ENCODE measurements at places on chromosomes 7 and 10. TPM values are rescaled to one million over a fixed set of nuclear protein-coding genes. Genes with fewer than 3 reads are reported as not detected.

The ZNF25 gene
- polyA plus RNA-seq: 14.0 TPM

The HABP2 gene
- polyA plus RNA-seq: 0.40 TPM

The DUS4L gene
- polyA plus RNA-seq: 13.1 TPM

The OR9A2 gene
- polyA plus RNA-seq: not detected

The CABCOCO1 gene
- 3.4 TPM for polyA plus RNA-seq

- DNase-seq: no peak
These were observed 28.9 kb downstream of the ZNF25 start for GRCh38 chr10:37947526-37947925.

GRCh38 chr10:44829426-44829825 lies 81.7 kb upstream of the TMEM72 start:
- DNase-seq: no peak

DNA sequence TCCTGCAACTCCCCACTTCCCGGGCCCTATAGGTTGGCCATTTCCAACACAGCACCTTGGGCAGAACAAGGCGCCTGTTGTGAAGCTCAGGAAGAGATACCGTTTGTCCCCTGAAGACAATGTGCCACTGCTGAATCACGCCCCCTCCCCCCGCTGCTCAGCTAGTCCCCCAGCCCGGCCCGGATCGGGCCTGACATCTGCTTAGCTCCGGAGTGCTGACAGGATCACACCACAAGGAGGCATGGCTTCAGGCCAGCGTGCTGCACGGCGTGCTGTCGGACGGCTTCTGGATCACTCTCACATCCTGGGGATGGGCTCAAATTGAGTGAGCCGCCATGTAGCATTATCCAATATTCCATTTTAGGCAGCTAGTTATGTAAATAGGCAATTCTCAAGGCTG lies 62.1 kb upstream of the EFCAB10 start:
- no peak for DNase-seq

- peak; percentile 97 for DNase-seq
These were observed at the start of gene SKIDA1 for GRCh38 chr10:21525367-21526187. Gene SKIDA1, minus strand, starts transcription at chr10:21525682. Its CDS starts 7,860 bp downstream, at chr10:21517822.

DNA sequence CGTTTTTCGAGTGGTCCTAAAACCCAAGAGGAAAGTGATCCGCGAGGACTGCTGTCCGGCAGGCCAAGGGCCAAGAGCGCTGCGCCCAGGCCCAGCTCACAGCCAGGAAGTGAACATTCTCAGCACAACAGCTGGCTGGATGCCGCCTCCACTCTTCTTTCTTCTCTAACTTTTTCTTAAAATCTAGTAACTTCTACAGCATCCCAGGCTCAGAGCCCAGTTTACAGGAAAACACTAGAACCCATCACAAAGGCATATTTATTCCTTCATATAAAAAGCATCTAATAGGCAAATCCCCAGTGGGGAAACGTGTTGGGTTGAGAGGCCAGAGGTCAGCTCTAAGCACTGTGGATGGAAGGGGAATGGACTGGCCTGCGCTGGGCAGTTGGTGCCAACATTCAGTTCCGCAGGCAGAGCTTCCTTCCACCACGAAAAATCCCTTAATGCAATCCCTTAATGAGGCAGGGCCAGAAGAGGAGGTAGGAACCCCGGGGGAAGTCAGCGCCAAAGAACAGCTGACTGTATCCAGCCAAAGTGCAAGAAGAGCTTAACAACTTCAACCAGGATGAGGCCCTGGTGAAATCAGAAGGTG lies 74.8 kb downstream of the ZRANB1 start:
- DNase-seq: no peak

DNA sequence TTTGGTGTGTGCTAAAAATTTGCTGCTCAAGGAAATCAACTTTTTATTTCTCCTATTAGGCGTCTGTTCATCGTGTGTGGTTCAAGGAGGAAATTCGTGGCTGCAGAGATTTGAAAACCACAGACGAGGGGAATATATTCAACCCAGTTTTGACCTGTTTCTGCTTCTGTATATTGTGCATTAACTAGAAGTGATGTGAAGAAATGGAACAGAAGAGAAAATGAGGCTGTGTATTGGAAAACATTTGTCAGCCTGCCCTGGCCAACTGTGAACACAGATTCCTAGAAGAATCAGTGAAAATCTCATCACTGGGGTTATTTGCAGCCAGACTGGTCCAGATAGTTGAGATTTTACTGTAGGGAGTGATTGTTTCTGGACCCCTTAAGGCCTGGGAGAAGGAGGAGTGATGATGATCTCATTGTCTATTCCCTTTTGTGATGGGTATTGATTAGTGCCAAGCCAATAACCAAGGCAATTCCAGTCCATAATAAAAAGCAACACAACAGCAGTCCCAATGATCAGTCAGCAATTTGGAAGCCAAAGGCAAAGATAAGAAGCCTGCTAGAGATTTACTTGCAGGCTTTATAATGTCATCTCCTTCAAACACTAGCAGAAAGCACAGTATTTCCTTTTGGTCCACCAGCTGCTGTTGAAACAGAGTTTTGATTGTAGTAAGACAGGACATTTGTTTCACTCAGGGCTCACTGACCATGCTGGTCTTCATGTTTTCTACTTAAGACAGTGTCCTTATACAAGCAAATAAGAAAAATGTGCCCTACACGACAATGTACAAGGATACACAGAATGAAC lies 339.4 kb downstream of the PRPF18 start:
- DNase-seq: no peak

- DNase-seq: no peak
These were observed 102.3 kb downstream of the SLC25A13 start for GRCh38 chr7:96219378-96220130.

All from renal pelvis (tissue), 12 donors.